ENCODE measurements at places on chromosomes 1 and 21.

DNA sequence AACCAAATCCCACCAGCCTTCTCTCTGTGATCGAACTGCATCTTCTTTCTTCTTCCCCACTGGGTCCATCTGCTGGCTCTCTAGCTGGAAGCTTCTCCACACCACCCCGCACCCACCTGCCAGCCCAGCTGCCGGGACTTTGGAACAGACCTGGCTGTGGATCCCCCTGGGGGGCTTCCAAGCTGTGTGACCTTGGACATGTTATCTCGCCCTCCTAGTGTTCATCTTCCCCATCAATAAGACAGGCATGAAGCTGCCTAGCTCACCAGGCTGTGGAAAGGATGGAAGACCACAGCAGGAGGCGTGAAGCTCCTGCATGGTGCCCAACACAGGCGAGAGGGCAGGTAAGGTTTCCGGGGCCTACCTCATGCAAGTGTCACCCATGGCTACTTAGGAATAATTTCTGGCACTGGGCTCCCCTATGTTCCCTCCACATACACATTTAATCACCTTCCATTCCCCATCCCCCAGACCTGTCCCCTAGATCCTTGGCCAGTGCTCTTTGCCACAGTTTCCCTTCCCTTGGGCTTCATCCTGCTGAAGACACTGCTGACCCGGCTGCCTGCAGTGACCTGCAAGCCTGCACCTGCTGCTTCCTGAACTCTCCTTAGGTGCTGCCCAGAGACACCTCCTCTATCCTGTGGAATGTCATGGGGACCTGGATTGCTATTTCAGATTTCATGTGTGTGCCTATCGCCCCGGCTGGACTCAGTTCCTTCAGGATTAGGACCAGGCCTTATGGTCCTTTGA, 13.2 kb upstream of the C2CD2 start:
- DNase-seq: no peak

- no peak for DNase-seq
Measured at GRCh38 chr1:152613511-152613910, at the start of gene LCE3B. Gene LCE3B (plus strand): TSS chr1:152613811. CDS start chr1:152613811, 0 bp downstream.

- DNase-seq: no peak
Measured at GRCh38 chr1:245788269-245788668, 633.5 kb downstream of the KIF26B start.

GRCh38 chr1:226100436-226101391, 38.2 kb downstream of the H3-3A start:
- no peak for DNase-seq

DNA sequence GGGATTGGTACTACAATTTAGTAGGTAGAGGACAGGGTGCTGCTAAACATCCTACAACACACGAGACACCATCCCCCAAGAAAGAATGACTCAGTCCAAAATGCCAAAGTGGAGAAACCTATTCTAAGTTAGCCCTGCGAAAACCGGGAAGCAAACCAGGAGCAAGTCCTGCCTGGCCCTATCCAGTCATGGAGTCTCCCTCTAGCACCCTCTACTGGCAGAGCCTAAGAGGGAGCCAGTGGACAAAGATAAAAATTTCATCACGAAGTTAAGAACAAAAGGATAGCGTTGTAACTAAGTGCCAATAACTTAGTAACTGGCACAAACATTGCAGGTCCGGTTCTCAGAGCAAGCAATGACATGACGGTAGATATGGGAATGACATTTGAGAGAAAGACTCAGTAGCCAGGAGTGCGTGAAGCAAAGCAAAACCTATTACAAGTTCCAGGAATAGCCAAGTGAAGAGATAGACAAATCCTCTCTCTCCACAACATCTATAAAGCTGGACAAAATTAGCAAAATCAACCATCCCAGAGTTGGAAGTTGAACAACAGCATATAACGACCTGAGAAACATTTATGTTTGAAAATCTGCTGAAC, 383.5 kb downstream of the OMA1 start:
- peak; percentile 42 for DNase-seq
